Calu3 (cell line): ENCODE measurements at places on chromosomes 7 and 10.
A peak's percentile ranks its signal among the peaks of the same experiment; 100 is the strongest.

GRCh38 chr7:3120513-3120912, 76.8 kb upstream of the CARD11 start:
- H3K36me3 ChIP-seq = no peaks in the 10 kb centered on the region
- no peak overlapping the region for H3K4me3 ChIP-seq
- no peak for DNase-seq

- H3K4me3 ChIP-seq = no peak overlapping the region
- peaks cover 83% of the 10 kb centered on the region for H3K4me1 ChIP-seq
- DNase-seq = no peak
- H3K27ac ChIP-seq = peak overlapping the region; percentile 98
- H3K36me3 ChIP-seq = peaks cover 28% of the 10 kb centered on the region
- H3K27me3 ChIP-seq = no peaks in the 10 kb centered on the region
Measured at GRCh38 chr7:24967696-24968095, 12.3 kb downstream of the OSBPL3 start.

- H3K4me3 ChIP-seq = no peak overlapping the region
- no peaks in the 10 kb centered on the region for H3K4me1 ChIP-seq
- H3K27ac ChIP-seq = no peak overlapping the region
- DNase-seq = no peak
Measured at GRCh38 chr7:25726170-25726780, 425.7 kb upstream of the NFE2L3 start.

DNA sequence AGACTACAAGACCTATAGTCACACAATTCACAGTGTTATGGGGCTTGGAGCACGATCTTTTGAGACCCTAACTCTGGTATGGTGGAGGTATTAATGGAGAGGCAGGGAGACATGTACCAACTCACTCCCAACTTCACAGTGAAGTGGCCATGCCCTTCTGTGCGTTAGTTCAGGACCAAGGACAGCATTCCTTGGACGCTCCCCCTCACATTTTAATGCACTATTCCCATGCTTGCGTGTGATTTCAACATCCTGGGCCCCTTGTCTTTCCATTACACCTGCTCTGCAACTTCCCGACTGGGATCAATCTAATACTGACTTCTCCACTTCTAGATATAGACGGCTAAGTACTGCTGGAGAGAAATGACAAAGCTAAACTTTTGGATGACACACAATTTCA, 72.7 kb downstream of the PLCE1 start:
- no peak for DNase-seq
- H3K36me3 ChIP-seq = no peaks in the 10 kb centered on the region
- no peak overlapping the region for H3K4me3 ChIP-seq

- no peaks in the 10 kb centered on the region for H3K36me3 ChIP-seq
- no peak overlapping the region for H3K27ac ChIP-seq
- H3K4me3 ChIP-seq = no peak overlapping the region
- DNase-seq = no peak
- no peaks in the 10 kb centered on the region for H3K4me1 ChIP-seq
Measured at GRCh38 chr7:95375591-95376257, 20.5 kb downstream of the PON3 start.

DNA sequence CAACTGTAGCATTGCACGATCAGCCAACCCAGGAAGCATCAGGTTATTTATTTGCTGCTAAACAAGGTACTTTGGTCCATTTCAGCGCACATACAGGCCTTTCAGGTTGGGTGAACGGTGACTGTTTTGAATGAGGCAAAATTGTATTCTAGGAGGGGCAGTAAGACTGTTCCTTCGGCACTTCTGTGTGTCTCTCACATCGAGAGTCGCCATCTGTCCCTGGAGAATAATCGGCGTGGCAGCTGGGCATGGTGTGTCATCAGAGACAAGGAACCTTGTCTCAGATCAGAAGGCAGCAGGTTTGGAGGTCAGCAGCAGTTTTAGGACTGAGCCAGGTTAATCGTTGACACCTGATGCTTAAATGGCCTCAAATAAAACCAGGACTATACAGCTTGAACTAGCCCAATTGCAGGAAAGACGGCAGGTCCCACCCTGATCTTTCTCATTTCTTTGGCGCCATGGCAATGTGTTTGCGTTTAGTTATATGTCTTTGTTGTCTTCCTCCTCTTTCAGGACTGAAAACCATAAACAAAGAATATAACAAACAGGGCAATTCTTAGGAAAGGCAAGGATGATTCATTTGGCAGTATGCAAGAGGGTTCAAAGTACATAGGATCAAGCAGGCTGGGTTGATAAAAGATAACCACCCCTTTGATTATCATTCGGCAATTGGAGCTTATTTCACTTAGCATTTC, 92.0 kb upstream of the PRR15 start:
- peaks cover 14% of the 10 kb centered on the region for H3K27me3 ChIP-seq
- no peak overlapping the region for H3K27ac ChIP-seq
- H3K36me3 ChIP-seq = no peaks in the 10 kb centered on the region
- no peak overlapping the region for H3K4me3 ChIP-seq
- H3K4me1 ChIP-seq = peaks cover 18% of the 10 kb centered on the region
